Sigmoid colon (tissue), 7 donors: ENCODE measurements at places on chromosomes 16 and 17. TPM values are rescaled to one million over a fixed set of nuclear protein-coding genes. Genes with fewer than 3 reads are reported as not detected.

GRCh38 chr17:45302649-45303173, 14.1 kb downstream of the MAP3K14 start:
- no peaks in the 10 kb centered on the region for H3K27me3 ChIP-seq
- peaks cover 98% of the 10 kb centered on the region for H3K4me1 ChIP-seq
- H3K4me3 ChIP-seq = no peak overlapping the region

DNA sequence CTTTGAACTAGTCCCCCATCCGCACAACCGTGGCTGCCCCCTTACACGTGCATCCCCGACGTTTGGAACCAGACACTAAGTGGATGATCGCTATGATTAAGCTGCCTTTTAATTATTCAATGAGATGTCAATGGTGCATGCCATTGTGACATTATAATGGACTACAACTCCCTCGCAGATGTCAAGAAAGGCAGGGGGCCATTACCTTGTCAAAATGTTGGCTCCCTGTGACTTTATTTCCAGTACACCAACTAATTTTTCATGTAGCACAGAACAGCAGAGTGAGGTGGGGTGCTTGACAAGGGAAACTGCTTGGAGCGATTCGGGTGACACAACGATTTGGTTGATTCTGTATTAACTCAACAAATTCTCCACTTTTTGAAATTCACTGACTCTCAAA, 26.5 kb downstream of the ASIC2 start:
- H3K27ac ChIP-seq = no peak overlapping the region
- H3K4me1 ChIP-seq = no peaks in the 10 kb centered on the region
- no peak for DNase-seq
- no peaks in the 10 kb centered on the region for H3K27me3 ChIP-seq
- no peak overlapping the region for H3K4me3 ChIP-seq

- no peak for DNase-seq
- H3K4me1 ChIP-seq = peaks cover 35% of the 10 kb centered on the region
- peaks cover 7% of the 10 kb centered on the region for H3K36me3 ChIP-seq
- no peak overlapping the region for H3K4me3 ChIP-seq
- H3K27me3 ChIP-seq = peaks cover 36% of the 10 kb centered on the region
- H3K27ac ChIP-seq = no peak overlapping the region
Observed at GRCh38 chr16:67657017-67657608, 2.9 kb downstream of the ACD start.

KRT9 gene
- total RNA-seq = not detected

GRCh38 chr16:67170949-67171649, 761 bp downstream of the NOL3 start:
- DNase-seq = no peak
- H3K4me3 ChIP-seq = peak overlapping the region; percentile 39
- H3K4me1 ChIP-seq = peaks cover 57% of the 10 kb centered on the region
- H3K27me3 ChIP-seq = peaks cover 3% of the 10 kb centered on the region
- peak overlapping the region; percentile 89 for H3K27ac ChIP-seq

DNA sequence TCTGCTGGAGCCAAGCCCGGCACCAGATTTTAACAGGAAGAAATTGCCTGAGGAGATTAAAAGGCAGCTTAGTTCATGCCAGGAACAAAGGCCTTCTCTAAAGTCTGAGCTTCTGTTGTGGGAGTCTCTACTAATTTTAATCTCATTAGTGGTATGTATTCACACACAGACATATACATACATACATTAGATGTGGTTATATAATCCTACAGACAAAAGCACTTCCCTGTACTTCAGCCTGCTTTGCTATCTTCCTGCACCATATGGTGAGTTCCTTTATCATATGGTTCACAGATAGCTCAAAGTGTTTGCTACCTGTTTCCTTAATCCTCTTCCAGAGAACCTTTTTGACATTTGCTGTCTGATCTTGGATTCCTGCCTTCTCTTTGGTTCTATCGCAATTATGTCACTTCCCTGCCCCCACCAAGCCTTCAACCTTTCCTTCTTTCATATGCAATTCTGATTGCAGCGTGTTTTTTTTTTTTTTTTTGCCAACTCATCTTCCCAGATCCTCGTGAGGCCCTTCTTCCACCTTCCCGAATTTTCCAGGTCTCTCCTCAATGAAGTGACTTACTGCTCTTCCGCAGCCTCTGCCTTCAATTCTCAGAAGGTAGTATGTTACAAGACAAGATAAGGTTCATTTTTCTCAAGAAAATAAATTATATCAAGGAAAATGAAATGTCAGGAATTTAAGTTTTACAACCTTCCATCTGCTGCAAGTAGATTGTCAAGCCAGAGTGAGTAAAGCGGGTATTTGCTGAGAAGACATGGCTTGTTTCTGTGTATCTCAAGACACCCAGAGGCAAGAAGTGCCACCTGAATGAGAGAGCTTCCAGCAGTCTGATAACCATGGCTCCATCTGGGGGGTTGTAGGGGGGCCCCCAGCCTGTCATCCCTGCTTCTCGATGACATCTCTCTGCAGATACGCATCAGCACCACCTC, 120.2 kb upstream of the CACNG3 start:
- DNase-seq = no peak
- no peaks in the 10 kb centered on the region for H3K27me3 ChIP-seq
- no peak overlapping the region for H3K27ac ChIP-seq
- peaks cover 4% of the 10 kb centered on the region for H3K4me1 ChIP-seq

DNA sequence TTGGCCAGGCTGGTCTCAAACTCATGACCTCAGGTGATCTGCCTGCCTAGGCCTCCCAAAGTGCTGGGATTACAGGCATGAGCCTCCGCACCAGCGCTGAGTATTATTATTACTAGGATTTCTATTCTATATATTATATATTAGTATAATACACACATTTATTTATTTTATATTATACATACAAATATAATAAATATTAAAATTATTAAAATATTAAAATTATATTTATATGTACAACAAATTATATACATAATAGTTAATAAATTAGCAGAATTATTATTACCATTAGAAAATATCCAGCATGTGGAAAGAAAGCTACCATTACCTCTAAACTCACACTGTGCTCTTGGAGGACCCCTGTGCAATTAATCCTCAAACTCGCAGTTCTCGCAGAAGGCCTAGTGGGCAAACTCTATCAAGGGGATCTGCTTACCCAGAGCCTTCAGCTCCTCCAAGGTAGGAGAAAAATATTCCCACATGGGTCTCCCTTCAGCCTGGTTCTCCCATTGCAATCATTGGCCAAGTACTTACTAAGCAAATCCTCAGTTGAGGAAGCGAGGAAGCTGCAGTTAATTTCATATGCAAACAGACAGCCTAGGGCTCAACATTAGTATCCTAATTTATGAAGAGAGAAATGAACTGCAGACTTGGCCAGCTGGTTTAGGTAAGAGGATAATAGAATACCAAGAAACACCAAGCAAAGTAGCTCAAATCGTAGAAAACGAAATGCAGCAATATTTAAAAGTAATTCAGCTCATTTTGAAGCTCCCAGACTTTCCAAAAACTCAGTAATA, 241.4 kb upstream of the IRX5 start:
- no peak for DNase-seq
- no peaks in the 10 kb centered on the region for H3K4me1 ChIP-seq
- no peaks in the 10 kb centered on the region for H3K27me3 ChIP-seq
- H3K36me3 ChIP-seq = no peaks in the 10 kb centered on the region
- no peak overlapping the region for H3K27ac ChIP-seq

GRCh38 chr16:85480727-85481101, 132.4 kb upstream of the GSE1 start:
- H3K4me3 ChIP-seq = no peak overlapping the region
- no peaks in the 10 kb centered on the region for H3K36me3 ChIP-seq
- H3K27ac ChIP-seq = no peak overlapping the region
- peaks cover 5% of the 10 kb centered on the region for H3K4me1 ChIP-seq
- DNase-seq = no peak

DNA sequence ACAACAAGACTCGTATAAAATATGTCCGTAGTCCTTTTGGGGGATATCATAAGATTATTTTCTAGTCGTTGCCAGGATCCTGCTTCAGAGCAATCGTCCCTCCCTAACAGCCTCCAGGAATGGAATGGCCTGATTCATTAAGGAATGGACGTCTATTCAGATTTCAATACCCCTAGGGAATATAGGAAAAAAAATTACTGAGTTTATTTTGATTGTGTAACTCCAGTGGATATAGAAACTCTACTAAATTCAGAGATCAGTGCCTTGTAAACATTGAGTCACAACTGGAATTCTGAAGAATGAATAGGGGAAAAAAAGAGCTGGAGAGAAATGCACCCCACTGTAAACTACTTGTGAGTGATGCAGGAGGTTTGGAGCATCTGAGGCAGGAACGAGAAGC, 1171.5 kb upstream of the GOT2 start:
- H3K4me3 ChIP-seq = no peak overlapping the region
- no peaks in the 10 kb centered on the region for H3K4me1 ChIP-seq
- H3K27ac ChIP-seq = no peak overlapping the region
- no peaks in the 10 kb centered on the region for H3K27me3 ChIP-seq
- no peak for DNase-seq

DNA sequence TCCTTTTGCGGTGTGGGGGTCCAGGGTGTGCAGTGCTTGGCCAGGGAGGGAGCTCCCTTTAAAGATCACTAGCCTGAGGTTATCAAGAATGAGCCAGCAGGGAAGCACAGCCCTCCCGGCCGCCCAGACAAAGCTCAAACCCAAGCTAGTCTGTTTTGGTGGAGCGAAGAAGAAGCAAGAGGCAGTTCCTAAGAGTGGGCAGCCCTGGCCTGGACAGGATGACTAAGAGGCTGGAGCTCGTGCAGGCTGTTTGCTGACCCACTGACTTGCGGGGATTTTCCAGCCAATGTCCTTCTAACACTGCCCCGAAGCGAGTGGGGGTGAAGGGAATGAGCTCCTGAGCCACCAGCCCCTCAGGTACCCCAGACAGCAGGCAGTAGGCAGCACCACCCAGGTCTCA, 134.4 kb downstream of the COPRS start:
- H3K36me3 ChIP-seq = no peaks in the 10 kb centered on the region
- H3K4me1 ChIP-seq = peaks cover 25% of the 10 kb centered on the region
- no peak for DNase-seq
- no peak overlapping the region for H3K4me3 ChIP-seq
- no peaks in the 10 kb centered on the region for H3K27me3 ChIP-seq
- H3K27ac ChIP-seq = no peak overlapping the region

DNA sequence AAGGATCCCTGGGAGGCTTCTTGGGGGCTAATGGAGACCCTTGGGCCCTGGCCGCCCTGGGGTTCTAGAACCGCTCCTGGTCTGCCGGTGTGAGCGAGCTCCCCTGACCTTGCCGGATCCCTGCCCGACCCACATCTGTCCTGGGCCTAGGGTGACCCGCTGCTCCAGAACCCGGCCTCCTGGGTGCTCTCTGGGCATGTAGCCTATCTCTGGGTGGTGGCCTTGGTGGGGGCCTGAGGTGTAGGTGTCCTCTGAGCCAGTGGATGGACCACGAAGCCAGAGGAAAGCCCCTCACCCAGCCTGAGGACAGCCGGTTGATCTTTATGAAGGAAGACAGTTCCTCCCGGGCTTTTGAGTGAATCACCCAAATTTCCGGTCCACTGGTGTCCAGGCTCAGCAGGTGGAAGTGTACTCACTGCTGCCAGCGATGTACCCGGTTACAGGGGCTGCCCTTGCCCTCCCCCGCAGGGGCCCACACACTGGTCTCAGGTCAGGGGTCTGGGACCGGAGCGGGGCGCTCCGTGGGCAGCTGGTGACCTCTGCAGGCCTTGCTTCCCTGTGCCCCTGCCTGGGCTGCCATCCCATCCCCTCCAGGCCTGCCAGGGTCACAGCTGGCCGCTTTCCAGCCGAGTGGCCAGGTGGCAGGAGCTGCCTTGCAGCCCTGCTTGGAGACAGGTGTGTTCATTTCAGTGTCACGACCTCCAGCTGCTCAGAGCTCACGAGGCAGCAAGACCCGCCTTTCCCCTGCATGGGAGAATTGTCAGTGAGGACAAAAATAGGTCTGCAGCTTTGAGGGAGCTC, 10.5 kb upstream of the GSE1 start:
- H3K27me3 ChIP-seq = no peaks in the 10 kb centered on the region
- peaks cover 74% of the 10 kb centered on the region for H3K4me1 ChIP-seq
- no peak for DNase-seq
- no peaks in the 10 kb centered on the region for H3K36me3 ChIP-seq
- H3K27ac ChIP-seq = peak overlapping the region; percentile 84

CCL1 gene
- not detected for total RNA-seq

GRCh38 chr16:19231881-19232280, 53.6 kb upstream of the CLEC19A start:
- H3K27ac ChIP-seq = no peak overlapping the region
- no peaks in the 10 kb centered on the region for H3K36me3 ChIP-seq
- peaks cover 17% of the 10 kb centered on the region for H3K4me1 ChIP-seq
- H3K27me3 ChIP-seq = no peaks in the 10 kb centered on the region
- no peak overlapping the region for H3K4me3 ChIP-seq
- no peak for DNase-seq

ADAMTS18 gene
- not detected for total RNA-seq
